ENCODE measurements at places on chromosomes 13 and 19.

DNA sequence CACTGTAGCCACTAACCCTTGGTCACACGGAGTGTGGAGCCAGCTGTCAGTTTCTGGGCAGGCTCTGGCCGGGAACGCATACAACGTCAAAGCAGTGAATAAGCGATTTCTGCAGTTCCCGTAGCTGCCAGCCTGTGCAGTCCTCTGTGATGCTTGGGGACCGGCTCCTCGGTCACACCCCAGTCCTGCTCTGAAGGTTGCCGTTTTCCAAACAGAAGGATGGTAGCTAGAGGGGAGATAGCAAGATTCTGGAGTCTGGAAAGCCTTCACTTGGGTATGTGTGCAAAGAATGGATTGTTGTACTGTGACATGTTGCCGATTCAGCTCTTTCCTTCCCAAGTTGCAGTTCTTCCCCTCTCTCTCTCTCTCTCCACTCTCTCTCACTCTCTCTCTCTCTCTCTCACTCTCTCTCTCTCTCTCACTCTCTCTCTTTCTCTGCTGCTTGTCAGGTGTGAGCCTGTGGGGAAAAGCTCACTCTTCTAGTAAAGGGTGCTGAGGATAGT lies 38.7 kb upstream of the C1QTNF9 start:
- ATAC-seq = peak; percentile 30

DNA sequence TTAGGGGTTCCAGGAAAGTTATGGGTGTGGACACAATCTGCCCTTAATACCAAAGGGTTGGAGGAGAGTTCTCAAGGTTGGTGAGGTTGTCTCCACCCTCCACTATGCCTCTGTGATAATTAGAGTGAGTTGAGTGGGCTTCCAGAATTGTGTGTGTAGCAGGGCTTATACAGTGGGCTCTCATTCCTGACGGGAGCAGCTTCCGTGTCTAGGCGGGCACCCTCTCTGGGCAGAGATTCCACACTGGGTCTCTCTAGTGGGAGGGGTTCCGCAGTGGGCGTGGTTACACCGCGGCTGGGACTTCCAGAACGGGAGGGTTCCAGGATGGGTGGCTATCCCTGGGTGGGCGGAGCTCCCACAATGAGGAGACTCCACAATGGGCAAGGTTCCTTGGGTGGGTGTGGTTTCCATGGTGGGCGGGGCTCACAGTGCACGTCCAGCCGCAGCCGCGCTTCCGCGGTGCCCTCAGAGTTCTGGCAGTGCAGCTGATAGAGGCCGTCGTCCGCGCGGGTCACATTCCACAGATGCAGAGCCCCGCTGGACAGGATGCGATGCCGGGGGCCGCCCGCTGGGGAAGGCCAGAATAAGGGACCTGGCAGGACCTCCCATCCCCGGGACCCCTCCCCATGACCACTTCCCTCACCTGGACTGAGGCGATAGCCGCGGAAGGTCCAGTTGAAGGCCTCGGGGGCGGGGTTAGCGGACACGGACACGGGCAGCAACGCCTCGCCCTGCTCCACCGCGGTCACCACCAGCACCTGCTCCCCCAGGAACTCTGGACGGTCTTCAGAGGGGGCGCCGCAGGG lies 8.4 kb downstream of the NPHS1 start:
- ATAC-seq = no peak

GRCh38 chr19:48244281-48244680 lies 11.4 kb downstream of the CARD8 start:
- ATAC-seq = peak; percentile 89

- no peak for ATAC-seq
Observed at GRCh38 chr19:50434525-50434924, 1.8 kb downstream of the MYBPC2 start.

DNA sequence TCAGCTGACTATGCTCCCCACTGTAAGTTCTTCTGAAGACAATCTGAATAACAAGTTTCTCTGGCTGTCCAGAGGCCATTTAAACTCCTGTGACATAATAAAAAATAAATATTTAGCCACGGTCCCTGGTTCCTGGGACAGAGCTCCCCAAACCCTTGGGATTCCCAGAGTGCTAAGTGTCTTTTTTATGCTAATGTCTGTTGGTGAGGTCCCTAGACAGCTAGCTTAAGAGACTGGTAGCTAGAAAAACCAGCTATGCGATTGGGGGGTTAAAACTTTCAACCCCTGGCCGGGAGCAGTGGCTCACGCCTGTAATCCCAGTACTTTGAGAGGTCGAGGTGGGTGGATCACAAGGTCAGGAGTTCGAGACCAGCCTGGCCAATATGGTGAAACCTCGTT lies 5.9 kb downstream of the EPSTI1 start:
- ATAC-seq = no peak

GRCh38 chr19:38392707-38393308 lies 4.3 kb downstream of the SPRED3 start:
- ATAC-seq = no peak

- ATAC-seq = peak; percentile 27
Observed at GRCh38 chr13:99087954-99088491, 110.2 kb upstream of the DOCK9 start.

DNA sequence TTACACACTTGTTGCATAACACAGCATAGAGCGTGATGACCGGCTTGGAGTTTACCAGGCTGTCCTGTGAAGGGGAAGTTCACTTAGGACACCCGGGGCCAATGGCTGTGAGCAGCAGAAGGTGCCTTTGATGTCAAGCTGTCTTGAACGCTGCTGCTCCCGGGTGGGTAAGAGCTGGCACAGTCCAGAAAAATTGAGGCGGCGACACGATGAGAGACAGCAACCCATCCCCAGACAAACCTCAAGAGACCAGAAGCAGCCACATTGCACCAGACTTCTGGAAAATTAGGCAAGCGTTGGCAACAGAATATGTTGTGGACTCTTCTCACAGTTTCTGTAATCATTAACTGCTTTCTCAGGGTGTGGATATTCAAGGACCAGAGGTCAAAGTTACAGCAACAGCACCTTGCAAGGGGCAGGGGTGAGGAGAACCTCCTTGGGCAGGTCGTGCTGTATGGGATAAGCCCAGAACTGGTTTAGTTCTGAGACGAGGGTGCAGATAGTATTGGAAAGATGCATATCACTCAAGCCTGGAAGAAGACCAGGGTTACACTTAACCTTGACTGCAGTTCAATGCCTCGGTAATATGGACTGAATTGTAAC lies 10.1 kb downstream of the NFILZ start:
- ATAC-seq = no peak

DNA sequence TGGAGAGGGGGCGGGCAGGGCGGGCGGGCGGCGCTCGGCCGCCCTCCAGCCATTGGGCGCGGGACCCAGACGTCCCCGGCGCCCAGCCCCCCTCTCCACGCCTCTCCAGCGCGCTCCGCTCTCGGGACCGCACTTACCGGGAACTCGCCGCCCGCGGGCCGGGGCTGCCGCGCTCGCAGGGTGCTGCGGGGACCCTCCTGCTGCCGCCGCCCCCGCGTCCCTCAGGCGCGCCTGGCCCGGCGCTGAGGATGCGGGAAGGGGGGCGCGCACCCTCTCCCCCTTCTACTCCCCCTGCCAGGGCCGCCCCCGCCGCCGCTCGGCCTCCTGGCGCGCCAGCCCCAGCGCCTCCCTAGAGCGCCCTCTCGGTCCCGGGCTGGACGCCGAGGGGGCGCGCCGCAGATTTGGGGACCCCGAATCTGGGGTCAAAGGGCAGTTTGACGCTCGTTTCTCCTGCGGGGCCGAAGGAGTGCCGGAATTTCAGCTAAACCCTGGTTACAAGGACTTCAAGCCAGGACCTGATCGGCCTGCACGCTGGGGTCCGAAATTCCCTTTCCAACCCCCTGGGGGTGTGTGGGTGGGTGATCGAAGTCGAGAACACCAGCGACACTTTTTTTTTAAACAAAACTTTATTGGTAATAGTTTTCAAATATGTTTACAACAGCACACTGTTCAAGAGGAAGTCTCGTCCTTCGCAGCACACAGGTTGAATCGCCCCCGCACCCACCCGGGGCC lies 696 bp upstream of the SAMD1 start:
- ATAC-seq = peak; percentile 72

DNA sequence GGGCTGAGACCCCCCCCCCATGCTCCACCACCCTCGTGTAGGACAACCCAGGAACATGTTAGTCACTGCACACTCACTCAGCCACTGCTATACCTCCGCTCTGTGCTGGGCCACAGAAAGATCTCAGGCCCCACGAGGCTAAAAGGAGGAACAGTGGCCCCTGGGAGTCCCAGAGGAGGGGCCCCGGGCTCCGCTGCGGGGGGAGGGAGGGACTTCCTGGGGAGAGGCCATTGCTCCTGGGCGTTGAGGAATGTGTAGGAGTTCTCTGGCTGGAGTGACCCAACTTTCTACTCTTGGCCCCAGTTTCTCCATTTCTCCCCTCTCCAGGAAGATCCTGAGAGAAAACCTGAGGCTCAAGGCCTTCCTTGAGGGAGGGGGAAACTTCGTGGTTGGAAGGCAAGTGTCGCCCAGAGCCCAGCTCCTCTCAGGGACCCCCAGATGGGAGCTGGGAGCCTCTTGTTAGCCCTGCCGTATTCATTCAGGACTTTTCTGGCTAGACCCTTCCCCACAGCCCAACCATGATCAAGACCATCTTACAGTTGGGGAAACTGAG lies 13.6 kb downstream of the ONECUT3 start:
- ATAC-seq = peak; percentile 20

DNA sequence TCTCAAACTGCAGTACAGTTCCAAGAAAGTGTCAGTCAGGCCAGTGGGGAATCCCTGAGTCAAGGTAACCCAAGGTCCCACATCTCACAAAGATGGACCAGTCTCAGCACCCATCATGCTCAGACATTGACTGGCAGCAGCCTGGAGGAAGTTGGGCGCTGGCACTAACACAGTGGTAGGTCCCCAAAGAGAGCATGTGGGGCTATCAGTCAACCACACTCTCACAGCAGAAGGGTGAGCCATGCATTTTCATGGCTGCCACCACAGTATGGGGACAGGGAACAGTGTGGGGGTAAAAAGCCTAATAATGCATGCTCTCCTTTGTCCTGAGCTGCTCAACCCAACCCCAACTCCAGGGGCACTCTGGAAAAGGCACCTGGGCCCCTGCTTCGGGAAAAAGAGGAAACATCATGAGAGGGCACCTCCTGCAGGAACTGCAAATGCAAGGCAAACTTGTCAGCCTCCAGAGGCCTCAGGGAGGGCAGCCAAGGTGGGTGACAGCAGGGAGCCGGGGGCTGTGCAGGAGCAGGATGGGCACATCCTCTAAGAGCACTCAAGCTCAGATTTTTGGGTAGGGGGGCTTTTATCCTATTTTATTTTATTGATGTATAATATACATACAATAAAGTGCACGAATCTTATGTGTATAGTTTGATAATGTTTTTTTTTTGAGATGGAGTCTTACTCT lies 9.5 kb upstream of the PLEKHF1 start:
- no peak for ATAC-seq

DNA sequence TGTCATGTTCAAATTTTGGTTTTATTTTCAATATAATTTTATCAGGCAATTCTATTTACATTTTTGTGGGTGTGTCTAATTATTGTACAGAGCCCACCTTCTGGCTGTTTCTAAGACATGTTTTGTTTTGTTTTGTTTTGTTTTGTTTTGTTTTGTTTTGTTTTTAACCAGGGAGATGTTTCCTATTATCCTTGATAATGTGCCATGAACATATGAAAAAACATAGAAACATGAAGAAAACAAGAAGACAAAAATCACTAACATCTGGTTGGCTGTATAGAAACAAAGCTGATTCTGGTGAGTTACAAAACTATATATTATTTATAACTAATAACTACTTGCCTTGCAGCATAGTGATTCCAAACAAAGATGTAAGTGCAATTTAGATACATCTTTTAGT lies 128.1 kb upstream of the TRPC4 start:
- no peak for ATAC-seq

GRCh38 chr19:19554074-19555023 lies 16.3 kb downstream of the CILP2 start:
- peak; percentile 49 for ATAC-seq

DNA sequence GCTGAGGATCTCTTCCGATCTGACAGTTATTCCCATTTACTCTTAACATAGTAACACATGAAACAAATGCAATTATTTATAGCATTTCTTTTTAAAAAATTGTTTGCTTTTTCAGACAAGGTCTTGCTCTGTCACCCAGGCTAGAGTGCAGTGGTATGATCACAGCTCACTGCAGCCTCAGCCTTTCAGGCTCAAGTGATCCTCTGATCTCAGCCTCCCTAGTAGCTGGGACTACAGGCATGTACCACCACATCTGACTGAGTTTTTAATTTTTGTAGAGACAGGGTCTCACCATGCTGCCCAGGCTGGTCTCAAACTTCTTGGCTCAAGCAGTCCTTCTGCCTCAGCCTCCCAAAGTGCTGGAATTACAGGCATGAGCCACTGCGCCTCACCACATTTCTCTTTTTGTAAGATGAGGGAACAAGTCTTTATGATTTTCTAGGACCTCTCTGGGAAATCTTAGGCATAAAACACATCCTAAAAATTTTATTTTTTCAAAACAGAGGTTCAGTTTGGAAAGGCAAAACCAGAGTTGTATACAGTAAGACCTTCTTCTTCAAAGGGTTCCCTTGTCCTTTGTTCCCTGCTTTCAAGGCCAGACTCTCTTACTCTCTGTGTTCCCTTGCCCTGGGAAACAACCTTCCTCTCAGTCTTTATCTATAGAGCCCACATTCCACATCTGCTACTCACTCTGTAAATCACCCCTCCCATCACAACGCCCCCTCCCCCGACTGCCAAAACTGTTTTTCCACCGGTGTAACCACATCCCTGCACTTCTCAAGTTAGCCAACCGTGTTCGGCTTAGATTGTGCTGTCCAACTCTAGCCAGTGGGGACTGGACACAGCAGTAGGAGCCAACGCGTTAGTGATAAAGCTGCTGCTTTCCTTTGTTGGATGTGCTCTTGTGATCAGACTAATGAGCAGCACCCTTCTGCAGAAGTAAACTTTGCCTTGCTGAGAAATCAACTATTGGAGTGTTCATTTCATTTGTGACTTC lies 56.2 kb downstream of the DHRS12 start:
- ATAC-seq = no peak

- ATAC-seq = no peak
Observed at GRCh38 chr19:29682236-29682895, 17.1 kb downstream of the PLEKHF1 start.

DNA sequence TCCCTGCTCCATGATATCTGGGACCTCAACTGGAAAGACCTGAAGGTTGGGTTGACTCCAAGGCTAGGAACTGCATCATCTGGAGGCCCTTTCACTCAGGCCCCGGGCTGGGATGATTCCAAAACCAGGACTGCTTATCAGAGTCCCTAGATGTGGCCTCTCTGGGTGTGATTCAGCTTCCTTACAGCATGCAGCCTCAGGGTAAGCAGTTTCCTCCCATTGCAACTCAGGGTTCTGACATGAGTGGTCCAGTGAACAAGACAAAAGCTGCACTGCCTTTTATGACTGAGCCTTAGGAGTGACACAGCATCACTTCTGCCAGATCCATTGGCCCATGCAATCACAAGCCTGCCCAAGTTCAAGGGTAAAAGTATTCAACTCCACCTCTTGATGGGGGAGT lies 502.8 kb downstream of the COG6 start:
- ATAC-seq = peak; percentile 69

GRCh38 chr13:65656740-65657329 lies 1573.3 kb downstream of the PCDH9 start:
- no peak for ATAC-seq

All from activated CD4-positive, CD25-positive, alpha-beta regulatory T cell treated with anti-CD3 and anti-CD28 coated beads, Interleukin-2, amount 50 U/mL, for 24 hours (primary cell).